ENCODE measurements at places on chromosomes 3 and 15.

GRCh38 chr3:139671863-139672646, 5.7 kb downstream of the NMNAT3 start:
- no peak for DNase-seq

DNA sequence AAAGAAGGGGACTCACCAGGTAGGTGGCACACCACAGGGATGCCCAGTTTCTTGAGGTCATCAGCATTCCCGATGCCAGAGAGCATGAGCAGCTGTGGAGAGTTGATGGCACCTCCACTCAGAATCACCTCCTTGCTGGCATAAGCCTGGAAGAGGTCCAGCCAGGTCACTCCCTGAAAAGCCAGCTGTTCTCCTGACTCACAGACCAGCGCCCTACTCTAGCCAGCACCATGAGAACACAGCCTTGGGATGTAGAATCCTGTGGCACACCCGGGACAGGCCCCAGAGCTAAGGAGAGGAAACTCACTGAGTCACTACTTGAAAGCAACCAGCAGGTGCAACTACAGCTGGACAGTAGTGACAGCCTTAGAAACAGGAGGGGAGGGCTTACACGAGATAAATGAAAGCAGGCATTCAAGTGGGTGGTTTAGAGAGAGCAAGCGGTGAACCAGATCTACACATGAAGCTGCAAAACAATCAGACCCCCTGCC, 24.5 kb downstream of the CHDH start:
- no peak for DNase-seq

- DNase-seq = no peak
Observed at GRCh38 chr3:142943870-142944269, 19.6 kb downstream of the PAQR9 start.

DNA sequence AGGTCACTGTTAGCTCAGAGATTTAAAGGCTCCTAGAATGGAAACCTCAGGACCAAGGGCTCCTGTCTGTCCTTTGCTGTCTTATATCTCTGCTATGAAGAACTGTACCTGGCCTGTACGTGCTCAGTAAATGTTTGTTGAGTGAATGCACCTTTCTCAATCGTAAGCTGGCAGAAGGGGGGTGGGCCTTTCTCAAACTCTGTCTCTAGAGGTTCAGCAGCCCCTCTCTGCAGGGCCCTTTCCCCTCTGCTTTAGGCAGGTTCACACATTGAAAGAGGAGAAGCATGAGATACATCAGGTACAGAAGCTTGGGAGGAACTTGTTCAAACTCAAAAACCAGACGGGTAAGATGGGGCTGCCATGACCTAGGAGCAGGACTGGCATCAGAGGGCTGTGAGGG, 155.6 kb downstream of the GOLGA6L4 start:
- no peak for DNase-seq

GRCh38 chr3:113771993-113772392, 25.2 kb downstream of the ATP6V1A start:
- DNase-seq = no peak

DNA sequence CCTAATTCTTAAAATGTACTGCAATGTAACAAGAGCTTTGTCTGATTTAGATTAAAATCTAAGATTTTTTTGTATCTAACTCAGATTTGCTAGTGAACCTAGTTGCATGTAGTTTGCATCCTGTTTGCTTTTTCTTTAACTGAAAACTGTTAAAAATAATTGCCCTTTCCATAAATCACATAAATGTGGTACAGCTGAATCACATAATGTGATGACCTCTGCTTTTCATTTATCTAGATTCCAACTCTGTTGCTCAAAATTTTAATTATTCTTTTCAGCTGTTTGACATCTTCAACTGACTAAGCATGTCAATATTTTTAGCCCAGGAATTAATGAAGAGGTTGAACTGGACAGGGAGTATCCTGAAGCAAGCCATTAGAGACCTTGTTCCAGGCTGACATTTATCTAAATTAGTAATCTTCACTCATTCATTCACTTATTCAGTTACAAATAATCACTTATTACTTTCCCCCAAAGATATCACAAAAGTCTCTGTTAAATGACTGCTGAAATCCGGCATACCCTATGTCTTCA, 101.9 kb upstream of the PLXND1 start:
- DNase-seq = no peak

- peak; percentile 91 for DNase-seq
Observed at GRCh38 chr15:63514531-63514943, 10.1 kb downstream of the USP3 start.

GRCh38 chr3:101722394-101723173, 1.8 kb upstream of the CEP97 start:
- DNase-seq = no peak

- no peak for DNase-seq
Observed at GRCh38 chr3:81760215-81760614, 1.2 kb downstream of the GBE1 start.

DNA sequence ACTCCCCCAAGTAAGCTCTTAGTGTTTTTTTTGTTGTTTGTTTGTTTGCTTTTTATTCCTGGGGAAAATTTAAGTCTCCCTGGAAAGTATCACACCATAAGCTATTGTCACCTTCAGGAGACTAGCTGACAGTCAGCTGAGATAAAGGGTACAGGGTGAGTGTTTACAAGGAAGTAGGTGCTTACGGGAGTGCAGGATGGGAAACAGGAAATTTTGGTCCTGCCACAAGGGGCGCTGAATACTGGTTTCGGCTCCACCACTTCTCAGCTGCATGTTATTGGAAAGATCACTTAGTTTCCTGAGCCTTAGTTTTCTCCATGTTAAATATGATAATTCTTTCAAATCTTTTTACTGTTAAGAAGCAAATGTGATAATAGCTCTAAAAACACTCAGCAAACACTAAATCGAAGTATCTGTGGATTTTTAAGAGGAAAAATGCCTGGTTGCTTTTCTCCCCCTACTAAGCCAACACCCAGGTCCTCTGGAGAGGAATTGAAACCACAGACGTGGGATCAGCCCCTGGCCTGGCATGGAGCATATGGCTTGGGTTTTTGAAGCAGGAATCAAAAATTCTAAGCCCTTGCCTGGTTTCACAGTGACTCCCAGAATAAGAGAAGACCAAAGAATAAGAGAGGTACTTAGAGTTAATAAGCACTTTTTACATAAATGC, 90.7 kb downstream of the SCN11A start:
- DNase-seq = peak; percentile 23

- no peak for DNase-seq
Observed at GRCh38 chr15:41487381-41487780, 6.3 kb upstream of the ITPKA start.

- DNase-seq = no peak
Observed at GRCh38 chr3:105944276-105944675, 75.5 kb upstream of the CBLB start.

- no peak for DNase-seq
Observed at GRCh38 chr3:48960841-48961413, 29.1 kb upstream of the P4HTM start.
